Breast epithelium (tissue), 4 donors: ENCODE measurements at places on chromosomes 6 and 20. TPM values are rescaled to one million over a fixed set of nuclear protein-coding genes. Genes with fewer than 3 reads are reported as not detected.

The CGAS gene
- 3.7 TPM for total RNA-seq

The SDCBP2 gene
- total RNA-seq, result 5.0 TPM

The OR2H2 gene
- not detected for total RNA-seq

The TNF gene
- 0.33 TPM for total RNA-seq

The C20orf202 gene
- total RNA-seq, result not detected

The ZSCAN16 gene
- total RNA-seq, result 2.7 TPM

The PHACTR1 gene
- total RNA-seq, result 4.6 TPM

The TBP gene
- total RNA-seq, result 20.6 TPM

The ATP6V1G2 gene
- 0.44 TPM for total RNA-seq

The EFCAB8 gene
- total RNA-seq, result not detected

The PROKR2 gene
- not detected for total RNA-seq

The CGA gene
- not detected for total RNA-seq

The MCCD1 gene
- total RNA-seq, result not detected

The PBOV1 gene
- not detected for total RNA-seq

The RSPH4A gene
- 1.3 TPM for total RNA-seq

The THBS2 gene
- total RNA-seq, result 145 TPM

The CALHM5 gene
- total RNA-seq, result 2.4 TPM

The UBE2C gene
- total RNA-seq, result 5.9 TPM
